CD4-positive, alpha-beta memory T cell (primary cell): ENCODE measurements at places on chromosomes 12 and 14.

DNA sequence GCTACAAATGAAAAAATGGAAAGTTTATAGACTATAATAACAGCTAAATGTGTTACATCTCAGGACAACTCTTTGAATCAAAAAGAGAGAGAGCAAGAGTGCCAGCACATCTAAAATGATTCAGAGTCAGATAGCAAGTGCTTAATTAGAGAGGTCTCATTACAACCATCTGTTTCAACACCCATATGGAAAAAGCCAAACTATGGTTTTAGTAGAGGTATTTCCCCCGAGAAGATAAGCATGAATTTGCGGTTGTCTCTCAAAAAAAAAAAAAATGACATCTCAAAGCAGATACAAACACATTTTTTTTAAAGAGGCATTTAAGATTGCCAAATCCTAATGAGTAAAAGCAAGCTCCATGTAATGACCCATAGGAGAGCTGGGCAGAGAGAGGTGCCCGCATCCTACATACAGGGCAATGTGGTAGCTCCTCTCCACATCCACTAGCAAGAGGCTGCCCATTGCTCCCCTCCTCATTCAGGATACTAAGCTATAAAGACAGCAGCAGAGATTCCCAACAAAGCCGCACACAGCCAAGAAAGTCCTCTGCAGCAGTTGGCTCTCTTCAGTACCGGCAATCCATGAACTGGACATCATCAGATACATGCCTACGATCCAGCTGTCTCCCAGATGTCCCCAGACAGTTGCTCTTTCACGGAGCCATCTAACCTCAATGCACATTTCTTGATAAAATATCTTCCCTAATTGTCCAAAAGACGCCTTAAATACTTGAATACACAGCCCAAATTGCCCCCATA, 100.4 kb downstream of the EFCAB11 start:
- no peak for DNase-seq

- no peak for DNase-seq
Observed at GRCh38 chr14:51206462-51206861, 33.6 kb upstream of the TMX1 start.

DNA sequence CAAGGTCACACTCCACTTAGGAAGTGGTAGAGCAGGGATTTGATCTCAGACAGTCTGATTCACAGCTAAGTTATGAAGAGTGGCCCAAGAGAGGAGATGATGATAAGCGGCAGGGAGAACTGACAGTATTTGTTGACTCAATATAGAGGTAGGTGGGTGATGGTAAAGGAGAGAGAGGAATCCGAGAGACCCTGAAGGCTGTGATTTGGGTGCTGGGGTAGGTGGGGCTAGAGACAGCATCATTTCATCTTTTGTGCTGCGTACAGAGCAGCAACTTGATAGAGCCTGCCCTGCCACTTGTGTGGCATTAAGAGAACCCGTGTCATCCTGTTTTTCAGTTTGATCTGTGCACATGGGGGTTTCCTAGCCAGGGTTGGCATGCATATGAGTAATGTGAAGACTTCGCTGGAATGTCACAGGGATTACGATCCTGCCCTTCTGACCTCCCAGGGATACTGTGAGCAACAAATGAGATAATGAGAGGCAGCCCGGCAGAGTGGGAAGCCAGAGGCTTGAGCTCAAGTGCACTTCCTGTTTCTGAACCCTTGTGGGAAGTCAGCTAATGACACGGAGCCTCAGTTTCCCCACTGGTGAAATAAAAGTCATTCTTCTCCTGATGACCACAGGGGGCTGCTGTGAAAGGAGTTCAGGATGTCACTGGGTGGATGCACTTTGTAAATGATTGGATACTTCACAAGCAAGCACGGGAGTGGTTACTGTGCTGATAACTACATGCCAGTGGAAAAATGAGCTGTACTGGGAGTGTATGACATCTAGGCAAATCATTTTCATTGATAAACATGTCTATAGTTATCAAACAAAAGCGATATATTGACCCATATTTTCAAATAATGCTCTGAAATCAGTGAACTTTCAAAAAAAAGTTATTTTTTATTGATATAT, 59.5 kb upstream of the IGF1 start:
- no peak for DNase-seq

DNA sequence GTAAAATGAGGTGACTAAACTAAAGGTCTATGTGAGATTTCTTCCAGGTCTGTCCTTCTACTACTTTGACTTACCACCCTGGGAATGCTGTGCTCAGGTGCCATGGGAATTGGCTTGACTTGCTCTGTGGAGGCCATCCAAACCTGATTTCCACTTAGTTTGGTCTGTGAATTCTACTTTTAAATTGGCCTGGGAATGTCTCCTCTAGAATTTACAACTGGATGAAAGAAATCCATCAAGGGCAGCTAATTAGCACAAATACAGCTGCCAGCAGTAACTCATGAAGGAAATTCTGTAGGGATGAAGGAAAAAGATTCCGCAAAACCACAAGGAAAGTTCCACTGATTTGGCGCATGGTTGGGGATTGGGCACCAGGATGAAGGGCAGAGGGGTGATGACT, 31.7 kb upstream of the FRMD6 start:
- no peak for DNase-seq

- no peak for DNase-seq
Observed at GRCh38 chr12:107891967-107892366, 117.5 kb downstream of the ASCL4 start.
